ENCODE measurements at places on chromosomes 16 and 17.

DNA sequence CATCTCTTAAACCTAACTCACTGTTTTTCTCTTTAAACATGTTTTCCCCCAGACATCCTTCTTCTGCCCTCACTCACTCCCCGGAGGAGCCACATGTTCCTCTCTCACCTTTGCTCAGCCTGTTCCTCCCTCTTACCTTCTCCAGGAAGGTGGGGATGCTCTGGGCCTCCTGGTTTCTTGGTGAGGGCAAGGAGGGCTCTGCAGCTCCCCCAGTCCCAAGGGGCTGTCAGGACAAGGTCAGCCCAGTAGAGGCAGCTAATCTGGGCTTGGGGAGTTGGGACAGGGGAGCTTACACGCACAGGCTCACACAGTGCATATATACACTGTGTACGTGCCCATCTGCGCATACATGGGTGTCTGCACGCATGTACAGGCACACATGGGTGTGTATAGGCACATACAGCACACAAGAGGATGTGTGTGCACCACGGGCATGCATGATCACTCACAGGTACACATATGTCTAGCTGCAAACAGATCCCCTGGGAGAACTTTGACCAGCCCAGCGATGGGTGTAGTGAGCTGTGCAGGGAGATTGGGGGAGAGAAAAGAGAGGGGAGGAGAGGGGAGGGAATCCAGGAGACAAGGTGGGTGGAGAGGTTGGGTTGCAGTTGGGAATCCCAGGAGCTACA is 28.6 kb upstream of the SPNS3 start:
- DNase-seq: no peak

DNA sequence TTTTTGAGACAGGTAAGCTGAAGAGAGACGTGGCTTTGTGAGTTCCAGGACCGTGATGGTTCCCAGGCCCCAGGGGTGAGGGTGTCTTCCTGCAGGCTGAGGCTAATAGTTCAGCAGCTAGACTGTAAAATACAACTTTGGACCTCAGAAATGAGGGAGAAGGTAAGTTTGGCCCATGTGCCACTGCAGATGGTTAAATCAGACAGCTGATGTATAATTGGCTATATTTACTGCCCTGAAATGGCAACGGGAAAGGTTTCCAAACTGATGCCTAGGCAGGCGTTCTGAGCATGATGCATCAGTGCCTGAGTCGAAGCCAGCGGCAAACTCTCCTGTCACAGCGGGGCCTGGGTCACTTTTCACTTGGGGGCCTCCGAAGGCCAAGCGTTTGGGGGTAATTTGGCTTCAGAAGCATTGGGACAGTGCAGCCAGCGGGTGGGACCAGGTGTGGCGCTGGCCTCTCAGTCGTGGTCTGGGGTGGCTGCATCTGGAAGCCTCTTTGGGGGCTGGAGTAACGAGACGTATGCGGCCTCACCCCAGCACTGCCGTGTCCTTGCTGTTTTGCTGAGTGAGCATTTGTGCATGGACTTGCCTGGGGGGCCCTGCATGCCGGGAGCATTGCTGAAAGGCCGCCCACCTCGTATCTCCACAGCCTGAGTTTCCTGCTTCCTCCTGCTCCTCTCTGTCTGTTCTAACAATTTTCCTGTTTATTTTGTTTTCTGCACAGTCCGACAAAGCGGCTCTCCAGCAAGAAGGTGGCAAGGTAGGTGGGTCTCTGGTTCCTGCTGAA is 31.2 kb upstream of the CAPN15 start:
- DNase-seq: no peak

DNA sequence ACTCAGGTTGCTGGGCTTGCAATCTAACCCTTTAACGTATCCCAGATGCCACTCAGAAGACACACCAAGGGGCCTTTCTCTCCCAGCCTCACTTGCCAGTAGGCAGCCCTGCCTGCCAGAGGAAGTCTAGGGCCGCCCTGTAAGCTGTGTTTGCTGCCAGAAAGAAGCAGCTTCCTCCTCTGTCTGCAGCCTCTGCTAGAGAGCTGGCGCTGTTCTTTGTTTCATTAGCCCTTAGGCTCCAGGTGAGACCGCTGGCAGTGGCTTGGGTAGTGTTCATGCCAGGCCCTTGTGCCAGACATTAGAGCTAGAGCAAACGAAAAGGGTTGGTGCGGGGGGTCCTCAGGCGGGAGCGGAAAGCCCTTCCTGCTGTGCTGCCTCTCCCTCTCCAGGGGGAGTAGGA is 8.9 kb downstream of the CTRL start:
- DNase-seq: no peak

DNA sequence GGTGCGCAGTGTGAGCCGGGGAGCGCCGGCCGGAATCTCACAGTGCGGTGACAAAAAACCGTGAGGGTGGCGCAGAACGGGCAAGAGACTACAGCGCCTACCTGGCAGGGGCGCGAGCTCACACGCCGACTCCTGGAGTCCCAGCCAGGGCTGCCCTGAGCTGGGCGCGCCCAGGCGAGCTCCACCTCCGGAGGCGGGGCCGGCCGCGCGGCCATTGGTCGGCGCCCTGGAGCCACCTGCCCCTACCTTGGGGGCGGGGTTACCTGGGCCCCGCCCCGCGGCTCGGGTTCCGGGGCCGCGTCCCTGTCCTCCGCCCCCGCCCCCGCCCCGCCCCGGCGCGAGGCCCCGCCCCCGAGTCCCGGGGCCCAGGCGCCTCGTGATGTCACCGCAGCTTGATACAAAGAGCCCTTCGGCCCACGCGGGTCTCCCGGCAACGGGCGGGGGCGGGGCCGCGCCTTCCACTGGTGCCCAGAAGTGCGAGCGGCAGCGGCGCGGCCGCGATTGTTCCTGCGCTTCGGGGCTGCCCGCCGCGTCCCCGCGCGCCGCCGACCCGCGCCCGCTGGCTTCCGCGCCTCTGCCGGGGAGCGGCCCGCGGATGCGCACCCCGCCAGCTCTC is 96.3 kb downstream of the RAB11FIP4 start:
- peak; percentile 99 for DNase-seq

DNA sequence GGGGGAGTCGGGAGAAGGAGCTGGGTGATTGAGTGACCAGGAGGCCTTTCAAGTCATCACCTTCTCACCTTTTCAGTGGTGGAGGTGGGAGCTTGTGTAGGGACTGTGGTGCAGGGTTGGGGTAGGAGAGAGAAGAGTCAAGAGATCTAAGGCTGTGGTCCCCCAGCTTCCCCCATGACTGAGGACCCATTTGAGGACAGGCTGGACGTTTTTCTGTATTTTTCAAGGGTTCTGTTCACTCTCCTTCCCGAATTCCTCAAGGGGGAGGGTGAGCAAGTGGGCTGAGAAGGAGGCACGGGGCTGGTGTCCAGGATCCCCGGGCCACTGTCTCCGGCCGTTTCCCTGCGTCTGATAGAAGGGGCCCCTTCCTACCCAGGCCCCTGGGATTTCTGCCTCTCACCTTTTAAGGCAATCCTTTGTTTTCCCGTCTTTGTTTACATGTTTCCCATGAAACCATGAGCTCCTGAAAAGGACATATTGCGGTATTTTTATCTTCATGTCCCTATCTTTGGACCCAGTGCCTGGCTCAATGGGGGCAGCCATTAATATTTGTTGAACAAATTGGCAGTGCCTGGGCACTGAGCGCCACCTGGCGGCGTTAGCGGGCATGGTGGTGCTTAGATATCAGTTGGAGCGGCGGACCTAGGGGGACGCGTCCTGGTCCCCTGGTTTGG is 9.2 kb upstream of the CD300A start:
- peak; percentile 55 for DNase-seq

Data from activated naive CD4-positive, alpha-beta T cell (primary cell).